ENCODE measurements at places on chromosomes 3 and 15.

DNA sequence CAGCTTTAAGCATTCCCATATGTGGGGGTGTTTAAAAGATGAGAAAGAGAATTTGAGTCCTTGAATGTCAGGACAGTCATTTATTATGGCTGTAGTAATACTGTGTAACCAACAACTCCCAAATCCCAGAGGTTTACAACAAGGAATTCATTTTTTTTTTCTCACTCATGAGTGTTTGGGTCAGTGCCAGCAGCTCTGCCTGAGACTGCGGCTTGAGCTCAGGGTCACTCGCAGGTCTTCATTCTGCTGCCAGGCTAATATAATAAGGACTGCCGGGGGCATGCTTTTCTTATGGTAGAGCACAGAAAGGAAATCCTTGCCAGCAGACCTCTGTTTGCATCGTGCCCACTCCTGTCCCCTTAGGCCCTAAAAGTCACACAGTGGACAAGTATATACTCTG lies 277.9 kb upstream of the LMCD1 start:
- DNase-seq = no peak

GRCh38 chr3:159584421-159584820 lies 404.2 kb upstream of the IL12A start:
- no peak for DNase-seq

DNA sequence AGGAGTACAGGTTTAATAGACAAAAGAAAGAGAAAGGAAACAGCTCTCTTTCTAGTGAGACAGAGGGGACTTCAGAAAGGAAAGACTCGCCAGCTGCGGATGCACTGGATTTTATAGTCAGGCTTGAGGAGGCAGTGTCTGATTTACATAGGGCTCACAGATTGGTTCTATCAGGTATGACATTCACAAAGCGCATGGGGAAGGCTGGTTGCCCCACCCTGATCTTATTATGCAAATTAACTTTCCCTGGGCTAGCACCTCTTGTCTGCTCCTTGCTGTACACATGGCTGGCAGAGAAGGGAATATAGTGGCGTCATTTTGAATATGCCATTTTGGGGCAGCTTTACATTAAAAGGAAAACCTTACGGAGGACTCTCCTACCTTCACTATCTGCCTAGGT lies 938.4 kb upstream of the SEMA6D start:
- no peak for DNase-seq

GRCh38 chr3:186806089-186807055 lies at the start of gene RFC4:
TSS of gene RFC4 (minus strand) at chr3:186806482. CDS start at chr3:186804713, 1,769 bp downstream.
- no peak for DNase-seq

DNA sequence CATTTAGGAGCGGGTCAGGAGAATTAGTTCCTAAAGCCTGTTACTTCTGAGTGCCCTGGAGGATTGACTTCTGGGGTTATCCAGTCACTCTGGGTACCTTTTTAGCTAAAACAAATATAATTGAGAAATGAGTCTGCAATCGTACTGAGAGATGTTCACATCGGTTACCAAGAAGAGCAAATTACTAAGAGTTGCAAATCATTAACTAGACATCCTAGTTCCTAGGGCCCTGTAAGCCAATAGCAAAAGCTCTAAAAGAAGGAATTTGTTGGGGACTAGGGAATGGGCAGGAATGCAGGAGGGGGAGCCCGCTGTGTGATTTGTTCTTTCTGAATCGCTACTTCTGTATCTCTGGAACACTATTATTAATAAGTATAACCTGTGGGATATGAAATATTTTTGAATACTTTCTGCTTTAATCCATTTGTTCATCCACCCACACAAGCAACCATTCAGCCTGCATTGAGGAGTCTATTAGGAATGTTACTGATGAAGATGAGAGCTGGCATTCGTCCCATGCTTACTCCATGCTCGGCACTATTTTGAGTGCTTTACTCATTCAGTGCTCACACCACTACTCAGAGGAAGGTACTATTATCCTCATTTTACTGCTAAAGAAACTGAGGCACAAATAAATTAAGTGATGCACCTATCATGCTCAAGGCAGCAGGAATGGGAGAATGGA lies 31.5 kb upstream of the KY start:
- DNase-seq = no peak

GRCh38 chr15:42672444-42672843 lies 64.5 kb downstream of the CDAN1 start:
- DNase-seq = no peak

GRCh38 chr3:123909785-123910184 lies 25.7 kb upstream of the MYLK start:
- no peak for DNase-seq

DNA sequence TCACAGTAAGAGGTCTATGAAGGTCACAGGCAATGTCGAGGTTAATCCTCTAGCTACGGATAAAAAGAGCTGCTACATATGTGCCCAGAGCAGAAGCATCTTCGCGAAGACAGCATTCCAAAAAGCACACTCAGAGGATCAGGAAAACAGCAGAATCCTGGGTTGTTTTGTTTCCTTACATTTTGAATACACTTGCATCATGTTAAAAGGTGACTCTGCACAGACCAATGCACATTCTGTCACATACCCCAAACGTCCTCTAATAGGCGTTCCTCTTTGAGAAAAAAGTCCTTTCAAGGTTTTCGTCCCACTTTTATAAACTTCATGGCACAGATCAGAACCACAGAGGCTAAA lies 52.7 kb downstream of the VGLL4 start:
- DNase-seq = no peak

DNA sequence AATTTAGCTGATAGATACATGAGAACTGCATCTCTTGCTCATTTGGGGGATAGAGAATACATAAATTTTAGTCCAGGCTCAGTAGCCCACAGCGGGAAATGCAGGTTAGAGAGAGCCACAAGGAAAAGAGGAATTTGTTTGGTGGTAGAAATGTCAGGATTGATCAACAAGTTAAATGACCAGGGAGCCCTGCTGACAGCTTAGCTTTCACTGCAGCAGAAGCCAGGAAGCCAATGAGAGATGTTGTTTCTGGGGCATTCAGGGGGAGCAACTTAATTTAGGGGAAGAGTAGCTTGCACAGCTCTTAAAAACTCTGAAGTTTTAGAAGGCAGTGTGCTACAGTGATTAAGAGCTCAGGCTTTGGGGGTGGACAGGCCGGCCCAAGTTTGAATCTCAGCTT lies 22.7 kb downstream of the ARHGEF26 start:
- DNase-seq = no peak

- DNase-seq = no peak
These were observed 61.0 kb downstream of the LIPC start for GRCh38 chr15:58492661-58493397.

DNA sequence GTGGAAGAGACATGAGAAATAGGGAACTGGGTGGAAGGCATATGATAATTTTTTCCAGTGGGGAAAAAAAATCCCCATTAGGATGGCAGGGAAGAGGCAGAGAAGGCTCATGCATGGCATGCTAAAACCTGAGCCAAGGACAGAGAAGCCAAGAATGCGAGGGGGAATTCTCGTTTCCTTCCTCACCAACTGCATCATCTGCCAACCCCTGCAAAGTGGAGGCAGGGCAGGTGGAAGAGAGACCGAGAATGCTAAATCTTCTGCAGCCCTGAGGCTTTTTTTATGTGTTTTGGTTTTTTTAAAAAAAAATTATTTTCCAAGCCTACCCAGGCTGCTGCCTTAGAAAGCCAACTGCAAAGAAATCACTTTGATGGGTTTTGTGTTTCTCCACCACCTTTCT lies 54.3 kb upstream of the CCDC174 start:
- DNase-seq = no peak

DNA sequence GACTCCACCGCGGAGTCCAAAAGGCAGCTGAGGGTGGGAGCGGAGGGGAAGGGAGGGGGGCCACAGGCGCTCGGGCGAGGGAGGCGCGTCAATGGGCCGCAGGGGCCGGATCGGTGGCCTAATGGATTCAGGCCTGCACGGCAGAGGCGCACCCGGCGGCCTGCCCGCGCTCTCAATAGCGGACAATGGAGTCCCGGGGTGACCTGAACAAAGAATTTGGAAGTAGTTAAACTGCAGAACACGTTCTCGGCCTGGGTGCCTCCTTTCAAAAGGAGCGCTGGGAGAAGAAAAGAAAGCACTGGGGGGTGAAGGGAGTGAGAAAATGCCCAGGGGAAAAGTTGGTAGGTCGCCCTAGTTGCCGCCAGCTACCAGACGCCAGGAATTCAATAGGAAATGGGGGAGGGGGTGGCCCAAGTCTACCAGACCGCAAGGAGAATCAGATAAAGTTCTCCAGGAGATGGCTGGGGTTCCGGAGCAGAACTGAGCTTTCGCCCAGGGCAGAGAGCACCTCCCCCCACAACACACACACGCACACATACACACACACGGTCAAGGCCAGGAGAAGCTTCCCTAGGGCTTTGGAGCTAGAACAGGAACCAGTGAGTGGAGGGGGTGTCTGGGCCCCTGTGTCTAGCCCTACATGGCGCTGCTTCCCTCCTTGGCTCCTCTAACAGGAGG lies 25.8 kb upstream of the POLG start:
- no peak for DNase-seq

GRCh38 chr15:38438031-38438986 lies 15.6 kb upstream of the FAM98B start:
- DNase-seq = no peak

DNA sequence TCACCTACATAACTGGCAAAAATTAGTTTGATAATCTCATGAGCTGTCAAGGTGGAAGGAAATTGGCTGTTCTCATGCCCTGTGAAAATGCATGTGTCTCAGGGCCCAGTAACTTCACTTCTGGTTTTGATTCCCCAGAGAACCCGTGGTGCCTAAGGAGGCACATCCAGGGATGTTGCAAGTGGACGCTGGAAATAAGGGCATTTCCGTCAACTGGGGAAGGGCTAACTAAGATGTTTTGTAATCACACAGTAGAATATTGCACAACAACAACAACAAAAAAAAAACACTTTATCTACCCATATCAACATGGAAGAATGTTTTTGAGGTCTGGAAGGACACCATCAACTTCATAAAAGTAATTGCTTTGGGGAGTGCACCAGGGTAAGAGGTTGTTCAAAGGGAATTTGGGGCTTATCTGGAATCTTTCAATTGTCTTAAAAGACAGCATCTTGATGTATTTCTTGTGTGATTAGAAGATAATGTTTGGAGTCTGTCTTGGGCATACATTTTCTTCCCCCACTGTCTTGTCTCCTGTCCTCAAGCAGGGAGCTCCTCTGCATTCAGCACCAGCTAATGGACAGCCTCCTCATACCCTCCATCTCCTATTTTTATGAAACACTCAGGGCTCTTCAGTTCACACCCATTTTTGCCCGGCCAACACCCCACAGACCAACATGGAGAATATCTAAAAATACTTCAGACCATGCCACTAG lies 37.2 kb upstream of the PRR20G start:
- DNase-seq = no peak

DNA sequence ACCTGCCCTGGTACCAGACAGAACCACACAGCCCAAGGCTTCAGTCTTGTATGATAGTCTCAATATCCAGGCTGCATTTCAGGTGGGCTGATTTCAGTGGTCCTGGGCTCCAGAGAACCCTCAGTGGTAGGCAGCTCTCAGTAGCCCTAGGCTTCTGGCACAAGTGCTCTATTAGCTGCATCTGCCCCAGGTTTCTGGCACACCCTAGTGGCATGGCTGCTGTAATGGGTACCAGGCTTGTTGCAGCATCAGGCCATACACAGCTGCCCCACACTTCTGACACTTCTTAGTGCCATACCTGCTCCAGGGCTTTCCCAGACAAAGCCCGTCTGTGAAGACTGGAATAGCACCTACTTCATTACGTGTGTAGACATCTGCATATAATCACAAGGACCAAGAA lies 1062.2 kb upstream of the EPHA6 start:
- no peak for DNase-seq

GRCh38 chr3:55521738-55522421 lies 34.8 kb upstream of the WNT5A start:
- no peak for DNase-seq
